Stimulated activated CD4-positive, alpha-beta T cell treated with anti-CD3 and anti-CD28 coated beads, Interleukin-15, amount 100 ng/mL, for 1 hour (primary cell): ENCODE measurements at places on chromosomes 7 and 10.

DNA sequence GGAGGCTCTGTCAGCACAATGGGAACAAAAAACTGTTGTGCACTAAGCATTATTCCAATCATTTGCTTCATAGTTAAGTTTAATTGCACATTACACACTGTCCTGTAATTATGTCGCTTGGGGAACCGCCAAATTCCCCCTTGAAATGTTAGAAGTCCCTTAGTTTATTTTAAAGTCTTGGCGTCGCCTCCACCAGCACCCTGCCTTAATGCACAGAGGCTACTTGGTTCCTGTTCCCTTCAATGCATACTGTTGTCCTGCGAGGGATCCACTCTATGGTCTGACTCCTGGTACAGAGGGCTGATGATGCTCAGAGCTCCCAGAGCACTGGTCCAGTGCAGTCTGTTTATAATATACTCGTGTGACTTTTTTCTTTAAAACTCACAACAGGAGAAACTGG is 330.7 kb downstream of the ELMO1 start:
- DNase-seq: no peak

DNA sequence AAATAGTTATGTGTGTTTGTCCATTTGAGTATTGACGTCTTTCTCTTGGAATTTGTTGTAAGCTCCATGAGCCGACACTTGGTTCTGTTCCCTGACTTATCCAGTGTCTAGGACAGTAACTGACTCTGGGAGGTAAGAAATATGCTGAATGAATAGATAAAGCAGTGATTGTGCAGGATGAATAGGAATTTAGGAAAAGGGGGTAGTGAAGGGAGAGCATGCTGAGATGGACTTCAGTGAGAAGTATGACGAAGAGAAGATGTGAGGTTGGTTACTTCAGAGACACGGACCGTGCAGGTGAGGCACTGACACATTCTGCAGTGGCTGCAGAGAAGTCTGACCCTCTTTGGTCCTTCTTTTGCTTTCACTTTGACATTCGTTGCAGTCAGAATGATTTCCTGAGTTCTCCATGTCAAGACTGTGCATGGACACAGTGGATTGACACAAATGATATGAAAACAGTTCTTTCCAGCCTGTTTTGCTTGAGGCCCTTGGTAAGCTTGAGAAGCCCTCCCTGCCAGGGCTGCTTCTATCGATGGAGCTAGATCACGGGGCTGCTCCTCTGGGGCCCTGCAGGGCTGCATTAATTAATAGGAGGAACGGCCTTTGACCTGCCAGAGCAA is 261.5 kb upstream of the SORCS1 start:
- DNase-seq: no peak

DNA sequence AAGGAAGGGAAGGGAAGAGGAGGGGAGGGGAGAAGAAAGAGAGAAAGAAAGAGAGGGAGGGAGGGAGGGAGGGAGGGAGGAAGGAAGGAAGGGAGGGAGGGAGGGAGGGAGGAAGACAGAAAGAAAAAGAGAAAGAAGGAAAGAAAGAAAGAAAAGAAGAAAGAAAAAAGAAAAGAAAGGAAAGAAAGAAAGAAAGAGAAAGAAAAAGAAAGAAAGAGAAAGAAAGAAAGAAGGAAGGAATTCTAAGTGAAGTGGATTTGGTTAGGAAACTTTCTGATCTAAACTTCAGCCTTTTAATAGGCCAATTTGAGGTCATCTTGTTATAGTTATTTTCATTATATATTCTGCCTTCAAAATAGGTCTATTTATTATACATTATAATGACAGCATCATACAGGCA is 4.3 kb downstream of the CAV2 start:
- no peak for DNase-seq

- no peak for DNase-seq
Measured at GRCh38 chr7:47636433-47637175, 54.7 kb upstream of the TNS3 start.

DNA sequence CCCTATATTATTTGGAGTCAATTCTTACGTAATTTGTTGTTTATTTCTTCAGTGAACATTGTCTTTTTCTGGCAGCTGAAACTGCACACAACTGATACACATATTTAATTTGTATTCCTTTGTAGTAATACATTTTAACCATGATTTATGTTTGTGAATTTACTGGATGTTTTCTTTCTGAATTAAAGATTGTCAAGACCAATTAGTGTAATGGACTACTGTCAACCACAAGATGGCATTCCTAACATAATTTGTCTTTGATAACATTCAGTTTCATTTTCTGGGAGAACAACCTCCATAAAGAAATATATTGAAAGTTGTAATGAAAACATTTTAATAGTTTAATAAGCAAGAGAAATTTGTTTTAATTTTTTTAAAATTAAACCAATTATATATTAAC is 10.1 kb downstream of the THNSL1 start:
- DNase-seq: no peak

DNA sequence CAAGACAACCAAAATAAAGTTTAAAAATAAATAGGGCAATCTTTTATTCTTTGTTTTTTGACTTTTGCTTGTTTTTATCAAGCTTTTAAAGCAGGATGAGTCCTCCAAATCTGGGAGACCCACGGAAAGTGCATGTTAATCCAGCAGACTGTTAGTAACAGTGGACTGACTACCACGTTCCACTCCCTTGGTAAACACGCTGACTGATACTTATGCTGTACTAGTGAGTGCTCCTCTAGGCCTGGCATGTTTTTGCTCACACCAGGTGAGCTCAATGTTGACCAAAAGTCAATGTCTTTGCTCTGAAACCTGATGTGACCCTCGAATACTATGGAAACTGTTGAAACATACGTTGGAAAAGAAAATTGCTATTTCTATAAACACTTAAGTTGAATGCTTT is 88.4 kb downstream of the KIAA1549 start:
- no peak for DNase-seq

GRCh38 chr10:68992636-68993440 is 4.2 kb downstream of the KIFBP start:
- DNase-seq: no peak

DNA sequence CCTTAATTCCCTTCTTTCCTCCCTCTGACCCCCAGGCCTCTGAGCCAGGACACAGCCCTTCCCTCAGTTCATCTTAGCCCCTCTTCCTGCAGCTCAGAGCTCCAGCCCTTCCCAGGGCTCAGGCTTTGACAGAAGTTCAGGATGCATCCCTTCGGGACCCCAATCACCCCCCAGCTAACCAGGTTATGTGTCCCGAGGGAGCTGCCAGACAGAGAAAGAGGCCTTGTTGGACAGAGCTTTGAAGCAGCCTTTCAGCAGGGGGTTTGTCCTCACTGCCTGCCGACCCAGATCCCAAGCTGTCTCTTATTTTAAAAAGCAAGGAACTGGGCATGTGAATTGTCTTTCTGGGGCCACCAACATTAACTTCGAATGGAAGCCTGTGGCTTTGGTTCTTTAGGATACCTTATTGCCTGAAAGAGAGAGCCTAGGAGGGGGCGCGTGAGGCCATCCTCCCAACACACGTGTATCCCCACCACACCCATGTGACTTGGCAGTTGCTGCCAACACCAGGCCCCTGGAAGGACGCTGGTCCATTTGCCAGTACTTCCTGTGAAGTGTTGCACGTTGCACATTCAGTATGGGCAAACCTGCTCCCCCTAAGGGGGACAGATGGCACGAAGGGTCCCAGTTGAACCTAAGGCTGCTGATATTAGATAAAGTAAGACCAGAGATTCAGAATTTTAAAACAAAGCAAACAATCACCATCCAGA is 858 bp downstream of the CCDC136 start:
- DNase-seq: no peak

DNA sequence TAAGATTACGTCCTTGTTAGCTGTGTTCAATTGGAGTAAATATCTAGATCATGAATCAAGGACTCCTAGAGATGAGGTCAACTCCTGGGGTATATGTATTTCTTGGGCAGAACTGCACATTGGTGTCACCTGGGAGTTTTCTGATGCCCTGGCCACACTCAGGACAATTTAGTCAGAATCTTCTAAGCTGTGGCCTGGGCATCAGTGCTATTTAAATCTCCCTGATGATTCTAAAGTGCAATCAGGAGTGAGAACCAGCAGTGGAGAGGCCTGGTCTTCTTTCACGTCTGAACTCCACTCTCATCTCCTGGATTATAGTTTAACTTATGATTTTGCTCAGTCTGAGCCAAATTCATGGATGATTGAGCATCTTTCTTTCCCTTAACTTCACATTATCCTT is 218.0 kb downstream of the BMPER start:
- no peak for DNase-seq

DNA sequence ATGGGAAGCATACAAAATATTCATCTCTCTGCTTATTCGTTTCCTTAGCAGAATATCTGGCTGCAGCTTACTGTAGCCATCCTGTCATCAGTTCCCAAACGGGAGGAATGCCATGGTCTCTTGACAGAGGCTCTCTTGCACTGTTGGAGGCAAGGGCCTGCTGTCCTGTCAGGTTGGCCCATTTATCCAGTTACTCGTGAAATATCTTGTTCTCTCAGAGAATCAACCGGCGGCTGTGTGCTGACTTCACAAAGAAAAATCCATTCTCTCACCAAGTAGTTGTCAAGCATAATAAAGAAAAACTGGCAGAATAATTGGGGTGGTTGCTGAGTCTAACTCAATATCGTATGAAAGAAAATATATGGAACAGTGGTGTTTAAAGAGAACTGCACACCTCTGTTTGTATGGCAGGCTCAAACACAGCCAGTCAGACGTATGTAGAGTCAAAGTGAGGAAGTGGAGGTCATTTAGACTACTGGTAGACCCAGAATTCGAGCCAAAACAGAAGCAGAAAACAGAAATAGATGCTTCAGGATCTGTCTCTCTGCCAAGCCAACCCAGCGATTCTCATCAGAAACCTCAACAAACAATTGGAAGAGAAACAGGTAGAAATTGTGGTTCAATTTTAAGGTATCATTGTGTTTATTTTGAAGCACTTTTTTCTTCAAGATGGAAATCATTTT is 349.2 kb upstream of the PRKCQ start:
- no peak for DNase-seq
